Amniotic epithelial cell (primary cell): ENCODE measurements at places on chromosomes 3 and 15.

DNA sequence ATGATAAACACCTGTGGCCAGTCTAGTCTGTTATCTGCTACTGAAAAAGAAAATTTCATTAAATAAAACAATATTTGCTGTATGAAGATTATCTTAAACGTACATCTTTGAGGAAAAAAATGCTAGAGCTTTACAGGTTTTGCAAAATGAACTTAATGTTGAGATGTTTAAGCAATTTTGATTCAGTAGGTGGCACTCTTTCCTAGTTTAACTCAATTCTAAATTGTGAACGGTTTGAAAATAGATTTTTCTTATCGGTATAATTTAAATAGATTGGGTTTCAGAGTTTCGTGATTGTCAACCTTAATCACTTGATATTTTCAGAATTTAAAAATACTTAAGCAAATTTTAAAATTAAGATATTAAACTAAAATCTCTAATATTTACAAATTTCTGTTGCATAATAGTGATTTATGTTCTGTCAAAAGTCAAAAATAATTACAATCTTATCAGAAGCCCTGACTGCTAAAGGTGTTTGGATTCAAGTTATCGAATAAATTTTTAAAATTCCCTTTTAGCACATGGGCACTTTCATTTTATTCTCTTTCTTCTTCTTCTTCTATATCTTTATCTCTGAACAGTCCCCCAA is 7.0 kb upstream of the RNF111 start:
- peak; percentile 57 for DNase-seq

GRCh38 chr15:41499109-41499851 is 5.6 kb downstream of the ITPKA start:
- no peak for DNase-seq

DNA sequence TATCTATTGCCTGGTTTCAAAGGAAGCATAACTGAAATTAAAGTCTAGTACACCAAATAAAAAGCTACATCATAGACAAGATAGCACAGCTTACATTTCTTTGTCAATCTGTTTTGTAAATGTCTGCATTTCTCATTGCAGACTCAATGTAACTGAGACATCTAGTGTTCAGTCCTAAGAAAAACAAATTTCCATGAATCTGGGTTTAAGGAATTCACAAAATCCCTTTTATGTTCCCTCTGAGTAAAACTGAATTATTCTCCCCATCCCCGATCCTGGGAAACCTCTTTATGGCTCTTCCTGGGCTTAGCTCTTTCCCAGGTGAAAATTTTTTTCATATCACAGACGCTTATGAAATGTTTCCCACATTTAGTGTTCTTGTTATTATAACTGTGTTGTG is 21.6 kb upstream of the RASA2 start:
- DNase-seq: peak; percentile 35

- peak; percentile 43 for DNase-seq
Observed at GRCh38 chr15:78211189-78211921, 23.0 kb downstream of the ACSBG1 start.

GRCh38 chr3:2937592-2937991 is 172.6 kb downstream of the IL5RA start:
- no peak for DNase-seq

- DNase-seq: no peak
Observed at GRCh38 chr3:102025606-102026270, 176.4 kb downstream of the NFKBIZ start.

DNA sequence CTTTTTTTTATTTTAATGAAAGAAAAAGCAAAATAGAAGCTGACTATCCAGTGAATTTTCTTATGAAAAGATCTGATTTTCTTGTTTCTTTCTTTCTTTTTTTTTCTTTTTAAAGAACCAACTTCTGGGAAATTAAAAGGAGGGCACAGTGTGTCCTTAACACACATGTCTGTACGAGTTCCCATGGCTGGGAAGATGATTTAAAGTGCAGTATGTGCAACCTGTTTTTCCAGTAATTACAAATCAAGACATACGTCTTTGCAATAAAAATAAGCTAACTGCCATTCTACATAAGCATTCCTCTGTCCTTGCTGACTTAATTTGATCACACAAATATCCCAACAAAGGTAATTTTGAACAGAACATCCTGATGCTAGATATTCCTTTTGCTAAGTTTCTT is 416.1 kb downstream of the ROBO1 start:
- DNase-seq: no peak

GRCh38 chr3:31288641-31289100 is 244.1 kb upstream of the STT3B start:
- DNase-seq: peak; percentile 94
